ENCODE measurements at places on chromosomes 7 and 10.

GRCh38 chr10:62738916-62739315, 65.6 kb upstream of the ADO start:
- DNase-seq: no peak

- DNase-seq: peak; percentile 15
These were observed 7.3 kb downstream of the DPYSL4 start for GRCh38 chr10:132193907-132194552.

GRCh38 chr7:132991615-132992587, 90.0 kb downstream of the CHCHD3 start:
- no peak for DNase-seq

DNA sequence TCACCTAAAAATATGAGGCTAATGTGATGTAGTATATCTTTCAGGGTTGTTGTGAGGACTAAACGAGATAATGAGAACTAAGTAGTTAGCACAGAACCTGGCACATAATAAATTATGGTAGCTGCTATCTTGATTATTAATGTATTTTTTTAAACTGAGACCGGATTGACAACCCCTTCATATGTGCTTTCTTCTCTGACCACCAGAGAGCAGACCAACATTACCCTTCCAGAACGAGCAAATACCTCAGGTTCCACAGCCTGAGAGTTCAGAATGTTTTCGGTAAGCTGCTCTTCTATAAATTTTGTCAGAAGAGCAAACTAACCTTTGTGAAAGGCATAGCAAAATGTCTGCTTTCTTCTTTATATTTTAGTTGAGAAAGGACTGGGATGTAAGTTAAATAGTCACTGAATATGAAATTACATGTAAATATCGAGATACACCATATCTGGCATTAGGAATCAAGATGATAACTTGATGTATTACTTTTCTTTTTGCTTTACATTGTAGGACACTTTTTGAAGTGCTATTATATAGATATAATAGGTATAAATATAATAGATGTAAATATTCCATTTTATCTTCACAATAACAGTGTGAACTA, 13.6 kb upstream of the BPGM start:
- peak; percentile 1 for DNase-seq

DNA sequence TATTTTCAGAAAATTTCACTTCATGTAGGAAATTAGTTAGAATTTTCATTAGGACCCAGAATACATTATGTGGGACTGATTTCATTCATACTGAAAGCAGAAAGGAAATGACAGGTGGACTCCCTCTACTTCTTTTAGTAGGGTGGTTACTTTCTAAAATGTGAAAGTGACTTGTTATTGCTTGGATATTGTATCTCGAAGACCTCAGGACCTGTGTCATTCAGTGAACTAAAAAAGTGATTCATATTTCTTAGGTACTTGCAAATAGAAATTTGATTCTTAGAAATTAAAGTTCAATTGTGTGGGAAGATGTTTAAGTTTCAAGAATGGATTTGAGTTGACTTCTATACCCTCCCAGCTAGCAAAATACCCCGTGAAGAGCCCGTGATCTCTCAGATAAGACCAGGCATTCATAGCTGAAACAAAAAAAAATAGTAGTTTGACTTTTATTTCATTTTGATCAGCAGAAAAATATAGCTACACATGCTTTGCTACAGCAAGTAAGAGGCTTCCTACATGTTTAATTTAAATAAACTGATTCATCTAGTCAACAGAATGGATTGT, 1037.1 kb downstream of the GATA3 start:
- no peak for DNase-seq

GRCh38 chr10:13331646-13332045, 16.4 kb downstream of the SEPHS1 start:
- no peak for DNase-seq

- no peak for DNase-seq
These were observed 35.0 kb upstream of the CPXM2 start for GRCh38 chr10:123926401-123927264.

- no peak for DNase-seq
These were observed 60.3 kb upstream of the TAC1 start for GRCh38 chr7:97671571-97671970.

GRCh38 chr7:73555411-73555982, 2.0 kb downstream of the BCL7B start:
- DNase-seq: no peak

DNA sequence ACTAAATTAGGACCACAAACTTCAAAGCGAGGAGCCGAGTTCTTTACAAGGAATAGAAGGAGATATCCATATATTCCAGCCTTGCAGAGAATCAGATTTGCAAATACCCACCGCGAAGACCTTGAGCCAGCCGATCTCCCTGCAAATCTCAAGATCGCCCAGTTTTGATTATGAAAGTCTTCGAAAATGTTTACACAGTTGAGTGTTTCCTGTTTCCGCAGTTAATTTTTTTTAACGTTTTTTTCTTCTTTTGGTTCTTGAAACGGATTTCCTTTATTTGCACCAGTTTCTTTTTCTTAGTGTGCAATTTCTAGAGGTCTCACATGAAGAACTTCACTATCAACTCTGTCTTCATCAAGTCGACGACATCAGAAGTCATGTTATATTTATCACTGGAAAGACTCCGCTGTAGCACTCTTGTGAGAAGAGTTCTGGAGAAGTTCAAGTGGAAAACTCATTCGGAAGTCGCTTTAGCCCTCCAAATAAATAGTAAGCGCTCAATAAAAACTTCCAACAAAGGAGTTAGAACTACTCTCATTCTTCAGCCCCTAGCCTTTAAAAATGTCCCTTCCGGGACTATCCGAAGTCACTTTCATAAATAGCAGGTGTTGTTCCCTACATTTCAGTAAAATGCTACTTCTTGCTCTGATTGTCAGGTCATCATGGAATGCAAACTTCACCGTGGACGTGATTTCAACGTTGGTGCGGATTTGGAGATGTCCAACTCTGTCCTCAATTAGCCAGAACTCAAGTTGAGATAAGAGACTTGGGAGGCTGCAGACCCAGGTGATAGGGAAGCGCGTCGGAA, 11.9 kb upstream of the SPAG6 start:
- DNase-seq: no peak

- no peak for DNase-seq
These were observed at the start of gene FGFBP3 for GRCh38 chr10:91909117-91909677. Gene FGFBP3 (minus strand): TSS chr10:91909486. CDS start chr10:91908969, 517 bp downstream.

DNA sequence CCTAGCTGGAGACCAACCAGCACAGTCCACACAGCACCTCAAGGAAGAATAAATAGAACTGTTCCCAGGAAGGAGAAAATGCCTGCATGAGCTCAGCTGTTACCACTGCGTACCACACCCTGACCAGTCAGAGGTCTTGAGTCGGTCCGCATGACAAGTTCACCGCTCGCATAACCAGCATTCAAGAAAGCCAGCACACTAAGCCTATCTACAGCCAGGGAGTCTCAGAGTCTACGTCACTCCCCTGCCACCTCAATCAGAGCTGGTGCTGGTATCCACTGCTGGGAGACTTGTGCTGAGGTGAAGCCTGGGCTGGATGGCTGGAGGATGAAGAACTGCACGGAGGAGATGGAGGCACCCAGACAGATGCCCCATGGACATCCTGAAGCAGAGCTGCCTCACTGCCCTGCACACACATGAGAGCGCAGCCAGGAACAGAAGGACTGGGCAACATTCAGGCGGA, 19.6 kb downstream of the AKR1C1 start:
- no peak for DNase-seq

- DNase-seq: no peak
These were observed 76.8 kb upstream of the CARD11 start for GRCh38 chr7:3120513-3120912.

- no peak for DNase-seq
These were observed 9.6 kb upstream of the AGMO start for GRCh38 chr7:15571301-15571878.

GRCh38 chr7:140060243-140060630, 2.5 kb downstream of the PARP12 start:
- DNase-seq: no peak

DNA sequence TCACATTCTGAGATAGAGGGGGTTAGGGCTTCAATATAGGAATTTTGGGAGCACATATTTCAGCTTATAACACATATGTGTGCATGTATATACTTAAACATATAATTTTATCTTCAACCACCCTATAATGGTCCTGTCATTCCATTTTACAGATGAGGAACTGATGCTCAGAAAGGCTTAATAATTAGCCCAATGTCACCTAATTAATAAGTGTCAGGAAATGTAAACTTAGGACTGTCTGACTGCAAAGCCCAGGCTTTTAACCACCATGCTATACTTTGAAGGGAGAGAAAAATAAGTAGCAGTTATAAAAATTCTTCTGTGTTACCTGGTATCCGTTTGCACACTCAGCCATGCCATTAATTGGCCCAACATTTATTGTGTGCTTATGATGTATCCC, 172.6 kb downstream of the SKIDA1 start:
- DNase-seq: no peak

DNA sequence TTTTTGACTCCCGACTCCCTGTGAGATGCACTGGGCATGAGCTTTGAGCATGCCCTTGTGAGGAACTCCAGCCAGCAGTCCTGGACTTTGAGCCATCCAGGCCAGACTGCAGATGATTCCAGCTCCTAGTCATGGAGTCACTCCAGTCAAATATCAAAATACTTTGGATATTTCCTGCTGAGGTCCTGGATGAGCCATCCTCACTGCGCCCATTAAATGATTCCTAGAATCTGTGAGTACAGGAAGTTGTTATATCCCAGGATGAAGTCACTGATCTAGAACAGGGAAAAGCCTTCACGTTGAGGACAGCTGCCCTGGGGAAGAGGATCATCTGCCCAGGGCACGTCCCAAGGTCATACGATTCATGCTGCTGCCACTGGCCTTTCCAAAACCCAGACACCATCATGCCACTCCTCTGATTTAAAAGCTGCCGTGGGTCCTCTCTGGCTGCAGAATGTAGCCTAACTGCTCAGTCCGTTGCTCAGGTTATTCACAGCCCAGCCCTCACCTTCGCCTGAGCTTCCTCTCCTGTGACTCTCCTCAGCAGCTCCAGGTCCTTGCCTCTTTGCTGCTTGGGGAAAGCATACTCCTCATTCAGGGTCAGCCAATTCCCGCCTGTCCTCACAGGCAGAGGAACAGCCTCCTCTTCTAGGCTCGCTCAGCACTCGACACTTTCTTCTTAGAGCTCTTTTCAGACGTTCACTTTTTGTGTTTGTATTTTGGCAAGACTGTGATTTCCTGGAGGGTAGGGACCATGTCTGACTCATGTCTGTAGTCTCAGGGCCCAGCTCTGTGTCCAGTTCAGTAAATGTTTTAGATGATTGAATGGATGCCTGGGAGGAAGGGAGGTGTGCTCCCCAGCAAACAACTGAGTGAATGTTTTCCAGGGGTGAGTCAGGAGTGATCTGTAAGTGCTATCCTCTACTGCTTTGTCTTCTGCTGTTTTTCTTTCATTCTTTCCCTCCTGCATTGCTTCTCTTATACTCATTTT, 157.8 kb downstream of the SNX10 start:
- DNase-seq: no peak

- DNase-seq: no peak
These were observed 26.7 kb downstream of the SH3PXD2A start for GRCh38 chr10:103828587-103829197.
